ENCODE measurements at places on chromosomes 4 and X.

DNA sequence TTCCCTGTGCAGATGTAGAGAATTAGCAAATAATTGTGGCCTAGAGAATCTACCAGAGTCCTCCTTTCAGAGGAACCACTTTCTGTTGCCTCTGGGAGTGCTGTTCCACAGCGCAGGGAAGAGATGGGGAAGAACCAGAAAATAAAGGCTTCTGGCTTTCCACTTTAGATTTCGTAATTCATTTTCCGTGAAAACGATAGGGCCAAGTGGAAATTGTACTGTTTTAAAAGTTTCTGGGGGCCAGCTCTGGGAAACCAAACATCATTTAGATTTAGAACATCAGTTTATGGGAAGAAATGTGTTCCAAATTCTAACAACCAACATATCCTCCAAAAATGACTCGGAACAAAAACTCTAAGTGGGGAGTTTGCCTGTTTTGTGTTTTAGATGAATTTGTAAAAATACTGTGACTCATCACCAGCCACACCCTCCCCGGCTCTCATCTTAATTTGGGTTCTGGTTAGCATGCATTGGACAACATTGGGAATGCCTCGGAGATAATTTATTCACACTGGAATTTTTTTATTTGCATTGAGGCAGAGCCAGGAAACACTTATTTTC is 65.2 kb upstream of the LNX1 start:
- no peak for DNase-seq

DNA sequence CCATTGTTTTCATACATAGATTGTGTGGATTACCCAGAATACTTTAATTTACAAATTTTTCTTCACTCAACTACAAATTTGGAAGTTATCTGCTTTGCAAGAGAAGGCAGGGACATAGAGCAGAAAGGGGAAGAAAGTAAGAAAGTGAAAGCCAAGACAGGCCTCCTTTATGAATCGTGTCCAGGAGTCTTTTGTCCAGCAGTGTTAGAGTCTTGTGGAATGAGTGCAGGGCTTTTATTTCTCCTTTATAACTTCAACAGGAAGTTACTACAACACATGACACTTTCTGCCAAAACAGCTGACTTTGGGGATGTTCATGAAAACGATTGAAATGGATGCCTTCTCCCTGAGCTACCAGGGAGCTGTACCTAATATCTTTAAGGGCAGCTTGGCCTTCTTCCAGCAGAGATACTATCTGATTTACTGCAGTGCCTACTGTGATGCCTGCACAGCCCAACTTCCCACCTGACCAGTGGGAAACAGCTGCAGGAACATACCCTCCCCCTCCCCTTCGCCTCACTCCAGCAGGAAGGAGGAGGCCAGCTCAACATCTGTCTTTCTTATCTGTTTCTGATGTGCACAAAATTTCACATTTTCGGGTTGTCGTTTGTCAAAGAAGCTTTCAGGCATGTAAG is 557.7 kb upstream of the SLIT2 start:
- DNase-seq = no peak

DNA sequence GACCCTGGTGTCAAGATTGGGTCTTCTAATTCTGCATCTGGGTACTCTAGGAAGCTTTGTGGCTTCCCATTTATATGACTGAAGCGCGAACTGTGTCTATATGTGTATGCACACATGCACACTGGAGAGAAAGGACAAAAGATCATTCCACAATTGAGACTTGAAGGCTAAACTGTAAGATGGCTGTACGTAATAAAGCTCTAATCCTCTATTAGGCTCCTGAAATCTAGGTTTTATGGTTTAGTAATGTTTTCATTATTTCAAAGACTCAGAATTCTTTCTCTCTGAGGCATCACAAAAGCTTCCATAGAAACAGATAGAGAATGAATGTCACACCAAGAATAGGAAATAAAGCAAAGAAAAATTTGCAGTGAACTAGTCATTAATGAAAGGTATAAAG is 320.7 kb upstream of the FTHL17 start:
- no peak for DNase-seq

DNA sequence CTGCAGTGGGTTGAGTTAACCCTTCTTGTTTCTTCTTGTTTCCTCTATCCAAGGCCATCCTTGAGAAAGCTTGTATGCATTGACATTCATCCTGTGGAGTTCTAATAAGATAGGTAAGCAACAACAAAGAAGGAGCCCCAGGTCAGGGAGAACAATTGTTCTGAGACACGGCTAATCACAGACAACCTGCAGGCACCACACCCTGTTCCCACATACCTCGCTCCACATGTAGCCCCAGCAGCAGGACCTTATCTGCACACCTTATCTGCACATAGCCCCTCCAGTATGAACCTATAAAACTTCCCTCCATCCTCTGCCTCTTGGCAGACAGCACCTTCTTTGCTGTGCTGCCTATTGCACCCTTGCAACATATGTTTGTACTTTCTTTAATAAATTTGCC is 129.1 kb downstream of the MSL3 start:
- no peak for DNase-seq

- no peak for DNase-seq
These were observed 67.7 kb upstream of the EFNB1 start for GRCh38 chrX:68761086-68761485.

DNA sequence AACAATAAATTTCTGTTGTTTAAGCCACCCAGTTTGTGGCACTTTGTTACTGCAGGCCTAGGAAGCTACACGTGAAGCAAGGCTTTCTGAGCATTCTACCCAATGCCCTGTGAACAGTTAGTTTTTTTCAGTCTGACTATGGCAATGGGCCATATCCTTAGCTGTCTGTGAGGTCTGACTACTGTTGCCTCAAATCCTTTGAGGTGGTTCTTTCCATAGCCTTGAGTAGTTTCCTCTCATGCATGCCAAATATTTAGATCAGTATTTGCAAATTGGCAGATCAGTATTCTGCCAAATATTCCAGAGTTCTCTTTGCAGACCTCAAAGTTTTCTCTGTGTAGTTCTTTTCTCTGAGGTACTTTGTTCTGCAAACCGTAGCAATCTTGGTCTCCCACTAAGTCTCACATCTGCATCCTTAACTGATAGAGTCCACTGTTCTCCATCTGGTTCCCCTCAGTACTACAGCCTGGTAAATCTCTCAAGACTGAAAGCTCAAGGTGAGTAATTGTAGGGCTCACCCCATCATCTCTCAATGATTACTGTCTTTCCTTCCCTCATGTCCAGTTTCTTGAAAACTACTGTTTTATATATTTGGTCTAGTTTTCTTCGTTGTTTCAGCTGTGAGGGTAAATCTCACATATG is 984.9 kb upstream of the INTU start:
- DNase-seq = no peak

GRCh38 chr4:92789741-92790140 is 486.0 kb downstream of the GRID2 start:
- DNase-seq = no peak

DNA sequence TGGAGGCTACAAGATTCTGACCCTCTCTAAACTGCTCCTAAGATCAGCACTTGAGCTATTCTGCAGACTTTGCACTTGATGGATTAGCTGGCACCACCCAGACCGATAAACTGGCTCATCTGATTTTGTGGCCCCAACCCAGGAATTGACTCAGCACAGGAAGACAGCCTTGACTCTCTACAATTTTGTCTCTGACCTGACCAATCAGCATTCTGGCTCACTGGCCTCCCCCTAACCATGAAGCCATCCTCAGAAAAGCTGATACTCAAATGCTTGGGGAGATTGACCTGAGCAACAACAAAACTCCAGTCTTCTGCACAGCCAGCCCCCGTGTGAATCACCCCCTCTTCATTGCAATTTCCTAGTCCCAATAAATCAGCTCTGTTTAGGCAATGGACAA is 195.4 kb upstream of the PPP1R2C start:
- no peak for DNase-seq

GRCh38 chr4:47427935-47428334 is 35.6 kb downstream of the COMMD8 start:
- no peak for DNase-seq

DNA sequence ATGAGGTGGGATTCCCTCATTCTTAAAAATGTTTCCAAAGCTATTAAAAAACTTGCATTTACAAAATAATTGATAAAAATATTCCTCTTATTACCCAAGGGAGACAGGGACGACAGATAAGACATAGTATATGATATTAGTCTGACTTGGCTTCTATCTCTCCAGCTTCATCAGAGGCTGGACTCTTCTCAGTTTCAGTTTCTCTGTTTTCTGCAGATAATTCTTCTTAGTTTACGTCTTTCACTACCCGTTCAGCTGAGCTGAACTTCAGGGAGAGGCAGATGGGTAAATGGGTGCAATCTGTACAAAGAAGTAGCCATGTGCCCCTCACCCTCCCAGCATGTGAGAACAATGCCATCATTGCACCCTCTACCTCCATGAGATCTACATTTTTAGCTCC is 214.0 kb upstream of the SLIT2 start:
- no peak for DNase-seq

- DNase-seq = no peak
These were observed 719 bp upstream of the TCEAL4 start for GRCh38 chrX:103584596-103584995.

- DNase-seq = peak; percentile 57
These were observed 66.3 kb downstream of the DCUN1D4 start for GRCh38 chr4:51909236-51909703.

DNA sequence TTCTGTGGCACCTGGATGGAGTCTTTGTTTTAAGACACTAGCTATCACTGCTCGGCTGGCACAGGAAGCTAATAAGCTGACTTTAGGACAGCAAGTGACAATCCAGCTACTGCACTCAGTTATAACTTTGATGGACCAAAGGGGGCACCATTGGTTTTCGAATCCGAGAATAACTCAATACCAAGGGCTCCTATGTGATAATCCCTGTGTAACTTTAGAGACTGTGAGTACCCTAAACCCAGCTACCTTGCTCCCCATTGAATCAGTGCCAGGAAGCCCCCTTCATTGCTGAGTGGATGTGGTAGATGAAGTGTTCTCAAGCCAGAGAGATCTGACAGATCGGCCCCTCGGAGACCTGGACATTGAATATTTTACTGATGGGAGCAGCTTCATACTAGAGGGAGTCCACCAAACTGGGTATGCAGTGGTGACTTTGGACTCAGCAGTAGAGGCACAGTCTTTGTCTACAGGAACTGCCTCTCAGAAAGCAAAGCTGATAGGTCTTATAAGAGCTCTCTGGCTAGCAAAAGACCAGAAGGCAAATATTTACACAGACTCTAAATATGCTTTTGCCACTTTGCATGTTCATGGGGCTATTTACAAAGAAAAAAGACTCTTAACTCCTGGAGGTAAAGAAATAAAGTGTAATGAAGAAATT is 35.5 kb upstream of the UGT2B7 start:
- peak; percentile 41 for DNase-seq

- peak; percentile 5 for DNase-seq
These were observed 11.4 kb downstream of the RNF175 start for GRCh38 chr4:153748378-153748777.

DNA sequence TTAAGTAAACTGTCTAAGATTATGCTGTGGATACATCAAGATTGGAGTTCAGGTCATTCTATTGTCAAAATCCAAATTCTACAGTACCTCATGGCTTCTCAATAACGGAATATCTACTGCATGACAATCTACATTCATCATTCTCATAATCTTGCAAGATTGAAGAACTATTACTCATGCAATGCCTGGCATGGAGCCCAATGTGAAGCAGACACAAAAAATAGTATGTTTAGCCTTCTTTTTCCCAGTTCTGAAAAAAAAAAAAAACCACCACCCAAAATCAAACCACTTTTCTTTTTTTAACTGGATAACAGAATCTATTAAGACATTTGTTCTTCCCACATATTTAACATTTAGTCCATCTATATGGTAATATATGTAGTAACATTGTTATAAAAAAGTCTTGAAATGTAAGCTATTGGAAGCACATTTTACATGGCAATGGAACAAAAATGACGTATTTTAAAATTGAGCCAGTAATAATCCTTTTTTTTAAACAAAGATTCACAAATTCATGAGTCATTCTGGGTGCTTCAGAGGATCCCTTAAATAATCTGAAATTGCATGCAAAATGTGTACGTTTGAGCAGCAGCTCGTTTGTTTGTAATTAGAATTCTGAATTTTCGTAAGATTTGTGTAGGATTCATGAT is 232.2 kb upstream of the FMR1 start:
- no peak for DNase-seq

DNA sequence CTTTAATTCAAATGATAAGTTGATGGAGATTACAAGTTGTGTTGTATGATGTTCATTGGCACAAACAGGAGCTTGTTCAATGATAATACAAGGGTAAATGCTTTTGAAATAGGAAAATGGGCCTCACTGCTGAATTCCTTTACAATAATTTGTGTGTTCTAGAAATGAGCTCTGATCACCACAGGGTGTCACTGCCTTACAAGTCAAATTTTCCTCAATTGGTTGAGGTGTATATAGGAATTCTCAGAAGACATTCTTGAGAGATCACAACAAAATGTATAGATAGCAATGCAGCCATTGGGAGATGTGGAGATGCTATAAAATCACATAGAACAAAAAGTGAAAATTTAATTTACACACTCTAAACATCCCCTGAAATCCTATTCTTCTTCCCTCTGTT is 49.6 kb downstream of the KLF8 start:
- peak; percentile 40 for DNase-seq

DNA sequence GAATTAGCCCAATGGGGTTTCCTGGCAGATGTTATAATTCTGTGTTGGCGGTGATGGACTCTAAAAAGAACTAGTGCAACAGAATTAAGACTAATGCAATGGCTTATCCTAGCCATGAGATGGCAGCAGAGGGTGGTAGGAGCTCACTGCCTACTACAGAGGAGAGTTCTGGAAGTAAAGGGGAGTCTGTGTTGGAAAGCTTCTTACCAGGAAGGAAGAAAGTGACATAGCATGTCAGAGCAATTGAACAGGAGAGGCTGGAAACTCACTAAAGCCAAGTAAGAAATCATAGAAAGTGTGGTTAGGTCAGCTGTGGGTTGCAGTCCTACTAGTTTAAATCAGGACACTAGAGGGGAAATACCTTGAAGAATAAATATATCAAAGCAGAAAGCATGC is 6.3 kb upstream of the TRPC5OS start:
- peak; percentile 5 for DNase-seq

- no peak for DNase-seq
These were observed 314.7 kb upstream of the ATOH1 start for GRCh38 chr4:93513851-93514250.

- DNase-seq = no peak
These were observed 15.6 kb downstream of the XKRX start for GRCh38 chrX:100913111-100913510.

DNA sequence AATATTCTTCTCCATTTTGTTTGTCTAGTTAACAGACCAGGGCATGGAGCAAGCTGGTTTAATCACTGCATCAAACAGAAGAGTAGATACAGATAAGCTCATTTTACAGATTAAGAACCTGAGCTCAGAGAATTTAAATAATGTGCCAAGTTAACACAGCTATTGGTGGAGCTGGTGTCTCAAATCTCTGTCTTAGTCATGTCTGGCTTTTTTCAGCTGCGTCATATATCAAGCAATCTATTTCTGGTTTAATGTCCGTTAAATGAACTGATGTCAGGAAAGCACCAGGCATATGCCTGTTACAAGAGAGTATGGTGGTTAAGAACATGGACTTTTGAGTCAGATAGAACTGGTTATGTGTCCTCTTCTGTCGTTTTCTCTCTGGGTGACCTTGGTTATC is 79.8 kb upstream of the ADGRA3 start:
- no peak for DNase-seq

GRCh38 chr4:110533940-110534339 is 58.0 kb downstream of the ENPEP start:
- peak; percentile 83 for DNase-seq

- no peak for DNase-seq
These were observed 154.4 kb downstream of the SHROOM3 start for GRCh38 chr4:76589402-76589801.

Measured in A549 (cell line).